Adipocyte (in vitro differentiated cells): ENCODE measurements at places on chromosomes 6 and 20.

DNA sequence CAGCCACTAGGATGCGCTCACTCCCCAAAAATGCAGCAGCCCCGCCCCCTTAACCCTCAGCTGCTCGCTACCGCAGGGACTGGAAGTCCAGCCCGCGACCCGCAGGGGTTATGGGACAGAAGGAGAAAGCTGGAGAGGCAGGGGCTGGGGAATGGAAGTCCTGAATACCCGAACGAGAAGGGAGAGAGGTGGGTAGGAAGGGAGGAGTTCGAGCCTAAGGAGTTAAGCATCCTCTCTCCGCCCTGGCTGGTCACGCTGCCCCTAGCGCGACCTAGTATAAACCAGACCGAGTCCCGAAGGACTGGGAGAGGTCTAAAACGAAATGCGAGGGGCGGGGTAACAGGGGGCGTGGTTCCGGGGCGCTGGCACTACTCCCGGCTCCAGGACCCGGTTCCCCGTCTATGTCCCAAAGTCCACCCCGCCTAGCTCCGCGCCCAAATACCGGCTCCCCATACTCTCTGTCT lies 448 bp upstream of the DDAH2 start:
- peak; percentile 95 for DNase-seq

- no peak for DNase-seq
Observed at GRCh38 chr6:116514111-116514510, 2.7 kb downstream of the CALHM5 start.

- DNase-seq, result no peak
Observed at GRCh38 chr20:15146948-15147347, 809.5 kb upstream of the FLRT3 start.

DNA sequence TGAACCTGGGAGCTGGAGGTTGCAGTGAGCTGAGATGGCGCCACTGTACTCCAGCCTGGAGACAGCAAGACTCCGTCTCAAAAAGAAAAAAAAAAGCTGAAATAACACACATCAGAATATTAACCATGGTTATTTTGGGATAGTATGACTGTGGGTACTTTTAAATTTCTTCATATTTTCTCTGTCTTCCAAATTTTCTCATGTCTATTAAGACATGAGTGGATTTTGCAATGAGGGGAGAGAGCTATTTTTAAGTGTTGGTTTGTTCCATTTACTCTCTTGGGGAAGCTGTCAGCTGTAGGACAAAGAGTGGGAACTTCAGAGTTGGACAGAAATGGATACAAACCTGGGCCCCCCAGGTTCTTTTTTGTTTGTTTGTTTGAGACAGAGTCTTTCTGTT lies 10.3 kb downstream of the ADISSP start:
- DNase-seq, result no peak

DNA sequence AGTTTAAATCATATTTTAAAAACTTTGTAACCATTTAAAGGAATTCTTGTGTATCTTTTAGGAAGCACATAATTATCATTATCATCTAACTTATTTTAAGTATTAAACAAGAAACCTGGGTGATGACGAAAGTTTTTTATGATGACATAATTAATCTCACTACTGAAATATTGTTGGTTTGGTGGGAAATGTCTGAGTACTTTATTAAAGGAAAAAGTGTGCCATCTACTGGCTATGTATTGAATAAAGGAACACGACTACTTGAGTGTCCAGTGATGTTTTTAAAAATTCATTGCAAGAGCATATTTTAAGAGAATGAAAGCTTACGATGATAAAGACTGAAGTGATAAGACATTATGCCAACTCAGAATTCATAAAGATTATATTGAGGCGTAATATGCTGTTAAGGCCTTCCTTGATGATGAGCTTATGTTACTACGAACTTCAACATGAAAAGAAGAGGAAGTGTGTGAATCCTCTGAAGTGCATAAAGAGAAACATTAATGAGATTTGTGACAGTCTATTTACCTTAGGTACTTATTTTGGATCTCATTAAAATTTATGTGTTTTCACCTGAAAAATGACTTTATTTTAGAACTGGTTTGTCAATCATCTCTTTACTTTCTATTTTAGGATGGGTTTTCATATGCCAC lies 12.0 kb upstream of the TRMT11 start:
- DNase-seq, result peak; percentile 94

DNA sequence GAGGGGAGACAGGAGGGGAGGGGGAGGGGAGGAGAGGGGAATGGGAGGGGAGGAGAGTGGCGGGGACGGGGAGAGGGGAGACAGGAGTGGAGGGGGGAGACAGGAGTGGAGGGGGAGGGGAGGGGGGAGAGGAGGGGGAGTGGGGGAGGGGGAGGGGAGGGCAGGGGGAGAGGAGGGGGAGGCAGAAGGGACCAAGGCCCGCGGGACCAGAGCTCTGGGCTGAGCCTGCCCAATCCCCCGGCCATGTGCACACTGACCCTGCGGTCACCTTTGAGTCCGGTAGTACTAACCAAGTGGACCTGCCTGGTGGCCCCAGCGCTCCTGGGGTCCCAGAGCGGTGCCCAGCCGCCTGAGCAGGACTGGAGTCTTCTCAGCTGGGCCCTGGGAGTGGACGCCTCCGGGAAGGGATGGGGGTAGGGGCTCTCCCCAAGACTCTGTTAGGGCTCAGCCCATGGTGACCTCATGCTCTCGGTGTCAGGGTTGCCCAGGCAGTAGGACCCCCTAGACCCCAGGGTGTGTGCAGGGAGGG lies 471 bp upstream of the KCNQ2 start:
- no peak for DNase-seq

DNA sequence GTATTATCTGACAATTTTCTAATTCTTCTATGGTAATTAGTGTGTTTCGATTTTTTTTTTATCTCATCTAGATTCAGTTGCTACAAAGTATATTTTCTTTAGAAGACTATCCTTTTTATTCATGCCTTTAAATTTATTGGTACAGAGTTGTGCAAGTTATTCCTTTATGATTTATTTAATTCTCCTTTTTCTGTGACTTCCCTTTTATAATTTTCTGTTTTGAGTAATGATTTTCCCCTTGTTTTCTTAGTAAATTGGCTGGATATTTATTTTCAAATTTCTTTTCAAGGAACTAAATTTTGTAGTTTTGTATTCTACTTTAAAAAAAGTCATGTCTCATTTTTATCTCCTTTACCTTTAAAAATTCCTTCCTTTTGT lies 2.4 kb upstream of the IL22RA2 start:
- DNase-seq, result no peak

DNA sequence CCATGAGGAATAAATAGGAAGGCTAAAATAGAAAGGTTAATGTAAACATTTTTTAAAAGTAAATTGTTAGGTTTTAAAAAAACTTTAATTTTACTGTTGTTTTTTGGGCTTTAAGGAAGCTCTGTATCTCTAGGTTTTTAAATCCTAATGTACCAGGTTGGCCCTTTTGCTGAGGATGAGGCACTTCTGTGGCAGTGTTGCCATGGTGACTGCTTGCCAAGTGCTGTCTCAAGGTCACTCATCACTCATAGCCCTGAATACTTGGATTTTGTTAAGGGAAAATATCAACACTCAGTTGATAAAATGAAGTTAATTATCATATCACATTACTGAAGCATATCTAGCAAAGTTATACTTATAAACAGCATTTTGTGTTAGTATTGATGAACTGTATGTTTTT lies 50.2 kb downstream of the NCOA3 start:
- DNase-seq, result no peak

DNA sequence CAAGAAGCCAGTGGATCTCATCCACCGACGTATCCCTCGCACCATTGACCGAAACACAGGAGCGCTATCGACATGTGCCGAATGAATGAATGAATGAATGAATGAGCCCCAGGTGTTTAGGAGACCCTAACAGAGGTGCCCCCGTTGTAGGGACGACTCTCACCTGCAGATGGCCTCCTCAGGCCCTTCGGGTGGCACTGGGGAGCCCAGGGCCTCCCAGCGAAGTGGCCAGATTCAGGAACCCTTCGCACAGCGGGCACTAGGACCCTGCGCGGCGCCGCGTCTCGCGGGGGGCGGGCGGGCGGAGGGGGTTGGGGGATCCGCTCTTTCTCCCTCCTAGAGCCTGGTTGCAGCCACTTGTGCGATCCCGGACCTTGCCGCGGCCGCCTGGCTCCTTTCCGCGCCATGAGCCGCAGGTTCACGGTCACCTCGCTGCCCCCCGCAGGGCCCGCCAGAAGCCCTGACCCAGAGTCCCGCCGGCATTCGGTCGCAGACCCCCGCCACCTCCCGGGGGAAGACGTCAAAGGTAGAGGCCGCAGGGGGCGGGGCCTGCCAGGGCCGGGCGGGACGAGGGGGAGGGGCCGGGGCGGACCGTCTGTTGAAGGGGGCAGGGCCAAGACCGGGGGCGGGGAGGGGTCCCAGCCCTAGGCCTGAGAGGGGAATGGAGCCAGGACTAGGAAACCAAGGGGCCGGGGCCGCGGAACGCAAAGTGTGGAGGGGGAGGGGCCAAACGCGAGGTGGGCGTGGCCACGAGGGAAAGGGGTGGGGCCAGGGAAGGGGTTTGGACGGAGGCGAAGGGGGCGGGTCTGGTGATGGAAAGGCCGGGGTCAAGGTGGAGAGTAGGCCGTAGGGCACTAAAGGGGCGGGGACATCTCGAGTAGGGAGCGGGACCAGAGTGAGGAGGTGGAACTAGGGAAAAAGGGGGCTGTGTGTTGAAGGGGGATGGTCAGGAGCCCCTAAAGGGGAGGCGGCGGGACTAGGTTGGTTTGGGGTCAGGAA lies 7.4 kb upstream of the SLC12A5 start:
- peak; percentile 34 for DNase-seq

- DNase-seq, result no peak
Observed at GRCh38 chr6:123788319-123788718, 15.3 kb upstream of the NKAIN2 start.

GRCh38 chr6:741410-742339 lies 48.7 kb upstream of the EXOC2 start:
- no peak for DNase-seq

DNA sequence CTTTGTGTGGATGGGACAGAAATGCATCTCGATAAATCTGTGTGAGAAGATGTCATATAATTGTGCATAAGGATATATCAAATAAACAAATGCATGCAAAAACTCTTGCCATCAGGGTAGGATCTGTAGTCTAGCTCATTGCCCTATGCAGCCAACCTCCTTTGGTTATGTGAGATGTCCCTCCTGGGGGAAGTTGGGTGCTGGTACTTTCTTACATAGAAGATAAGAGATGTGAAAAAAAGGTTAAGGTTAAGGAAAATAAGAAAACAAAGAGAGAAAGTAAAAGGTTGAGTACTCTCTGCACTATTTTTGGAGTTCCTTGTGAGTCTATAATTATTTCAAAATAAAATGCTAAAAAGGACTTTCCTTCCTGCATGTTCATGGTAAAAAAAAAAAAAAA lies 30.4 kb downstream of the ZDHHC14 start:
- no peak for DNase-seq
